ENCODE measurements at places on chromosomes 16 and 17. TPM values are rescaled to one million over a fixed set of nuclear protein-coding genes. Genes with fewer than 3 reads are reported as not detected.

DNA sequence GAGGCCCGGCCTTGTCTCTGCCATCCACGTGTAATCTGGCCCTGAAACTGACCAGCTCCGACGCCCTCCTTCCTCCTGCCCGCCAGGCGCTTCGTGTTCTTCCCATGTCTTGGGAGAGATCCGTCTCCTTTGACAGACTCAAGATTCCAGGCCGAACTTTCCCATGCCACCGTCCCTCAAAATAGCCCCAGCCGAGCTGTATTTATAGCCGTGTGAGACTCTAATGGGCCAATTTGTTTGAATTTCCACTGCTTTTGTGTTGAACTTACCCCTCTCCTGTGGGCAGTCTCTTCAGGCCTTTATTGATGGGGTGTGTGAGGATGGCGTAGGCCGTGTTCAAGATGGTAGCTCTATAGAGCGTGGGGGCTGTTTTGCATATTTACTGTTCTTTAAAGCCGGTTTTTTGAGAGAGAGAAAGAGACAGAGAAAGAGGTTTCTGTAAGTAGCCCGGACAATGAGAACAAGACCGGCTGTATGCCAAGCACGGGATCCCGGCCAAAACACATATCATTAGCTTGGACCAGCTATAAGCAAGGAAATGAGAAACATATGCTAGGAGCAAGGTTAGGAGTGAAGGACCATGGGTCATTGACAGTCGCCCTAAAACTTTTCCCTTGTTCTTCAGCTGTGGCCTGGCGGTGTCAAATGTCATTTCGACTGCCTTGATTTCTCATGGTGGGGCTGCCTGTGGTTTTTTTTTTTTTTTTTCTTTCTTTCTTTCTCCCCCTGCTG is 124.5 kb upstream of the ZFHX3 start:
- DNase-seq: peak; percentile 89

DNA sequence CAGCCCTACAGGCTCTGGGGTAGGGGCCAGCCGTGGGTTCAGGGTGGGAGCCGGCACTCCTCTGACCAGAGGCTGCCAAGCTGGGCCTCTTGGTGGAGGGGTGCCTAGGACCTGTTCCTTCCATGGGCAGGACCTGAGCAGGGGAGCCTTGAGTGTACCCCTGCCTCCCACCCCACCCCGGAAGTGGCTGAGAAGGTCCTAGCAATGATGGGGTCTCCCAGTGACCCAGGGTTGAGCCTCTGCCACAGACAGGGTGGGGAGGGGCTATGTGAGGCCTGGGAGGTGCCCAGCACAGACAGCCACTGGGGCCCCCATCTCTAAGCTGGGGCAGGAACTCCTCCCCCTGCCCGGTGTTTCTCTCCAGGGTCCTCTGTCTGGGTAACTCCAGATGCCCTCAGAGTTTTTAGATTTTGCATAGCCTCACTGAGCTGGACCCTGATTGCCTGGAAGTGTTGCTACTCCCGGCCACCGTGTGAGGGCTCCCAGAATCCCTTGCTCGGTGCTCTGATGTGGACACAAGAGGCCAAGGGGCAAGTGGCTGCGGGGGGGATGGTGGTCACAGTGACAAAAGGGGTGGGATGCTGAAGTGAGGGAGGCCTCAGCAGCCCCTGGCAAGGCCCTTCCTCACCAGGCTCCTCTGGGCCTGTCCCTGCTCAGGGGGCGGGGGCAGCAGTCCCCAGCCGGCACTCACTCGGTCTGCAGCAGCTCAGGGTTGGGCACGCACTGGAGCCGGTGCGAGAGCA is 6.4 kb upstream of the MTSS2 start:
- peak; percentile 51 for DNase-seq

- DNase-seq: peak; percentile 80
These were observed 13.0 kb upstream of the SPNS3 start for GRCh38 chr17:4420692-4421131.

- no peak for DNase-seq
These were observed 10.8 kb upstream of the JPT2 start for GRCh38 chr16:1667271-1667670.

ACE gene
- 16.6 TPM for polyA plus RNA-seq

CEP295NL gene
- 0.20 TPM for polyA plus RNA-seq

Measured in brain (organoid and tissue), 16 donors.